Lung (tissue), 17 donors: ENCODE measurements at places on chromosomes 11 and 22. TPM values are rescaled to one million over a fixed set of nuclear protein-coding genes. Genes with fewer than 3 reads are reported as not detected.

MS4A6A gene
- polyA plus RNA-seq = 36.2 TPM

SOX6 gene
- 0.98 TPM for polyA plus RNA-seq

RAB39A gene
- 3.0 TPM for polyA plus RNA-seq

ARHGAP8 gene
- 6.8 TPM for polyA plus RNA-seq

LBHD1 gene
- 5.7 TPM for polyA plus RNA-seq

MMP1 gene
- 14.1 TPM for polyA plus RNA-seq

VSIG10L2 gene
- 0.33 TPM for polyA plus RNA-seq

KRTAP5-9 gene
- polyA plus RNA-seq = 0.22 TPM

CAVIN3 gene
- 59.1 TPM for polyA plus RNA-seq

CRYAB gene
- polyA plus RNA-seq = 60.8 TPM

CRYBB3 gene
- polyA plus RNA-seq = 0.53 TPM

DNA sequence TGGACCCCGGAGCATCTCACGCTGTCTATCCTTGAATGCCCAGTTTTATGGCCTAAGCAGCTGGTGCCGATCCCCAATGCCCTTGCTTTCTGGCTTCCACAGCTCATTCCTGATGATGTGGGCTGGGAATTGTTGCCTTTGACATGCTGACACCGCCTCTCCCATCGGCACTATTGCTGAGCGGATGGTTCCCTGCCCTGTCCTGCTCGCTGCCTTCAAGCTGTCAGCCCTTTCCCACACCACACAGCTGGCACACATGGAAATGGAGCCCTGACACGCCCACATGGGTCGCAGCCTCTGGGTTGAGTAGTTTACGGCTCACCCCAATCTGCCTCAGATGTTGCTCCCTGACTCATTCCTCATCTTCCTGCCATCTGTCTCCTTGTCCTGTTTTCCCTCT is 110.2 kb upstream of the SESN3 start:
- no peak overlapping the region for H3K27ac ChIP-seq
- H3K36me3 ChIP-seq = no peaks in the 10 kb centered on the region
- peak; percentile 89 for DNase-seq

DNA sequence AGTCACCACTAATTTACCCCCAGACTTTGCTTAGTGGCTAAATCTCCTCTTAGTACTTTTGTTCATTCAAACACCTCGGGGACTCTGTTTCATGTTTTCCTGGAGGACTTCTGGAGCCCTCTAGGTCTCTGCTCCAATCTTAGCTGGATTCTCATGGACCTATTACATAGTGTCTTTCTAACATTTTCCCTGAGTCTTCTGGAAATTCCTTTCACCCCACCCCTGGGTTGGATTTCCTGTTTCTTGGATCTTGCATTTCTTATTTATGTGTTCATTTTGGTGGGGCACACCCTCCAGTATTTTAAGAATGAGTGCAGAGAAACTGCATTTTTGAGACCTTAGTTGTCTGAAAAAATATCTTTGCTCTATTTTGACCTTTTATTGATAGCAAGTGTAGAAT is 220.1 kb downstream of the BLID start:
- no peaks in the 10 kb centered on the region for H3K36me3 ChIP-seq
- H3K4me1 ChIP-seq = peaks cover 8% of the 10 kb centered on the region
- H3K27me3 ChIP-seq = no peaks in the 10 kb centered on the region
- H3K27ac ChIP-seq = no peak overlapping the region
- no peak for DNase-seq
- no peak overlapping the region for H3K4me3 ChIP-seq

DNA sequence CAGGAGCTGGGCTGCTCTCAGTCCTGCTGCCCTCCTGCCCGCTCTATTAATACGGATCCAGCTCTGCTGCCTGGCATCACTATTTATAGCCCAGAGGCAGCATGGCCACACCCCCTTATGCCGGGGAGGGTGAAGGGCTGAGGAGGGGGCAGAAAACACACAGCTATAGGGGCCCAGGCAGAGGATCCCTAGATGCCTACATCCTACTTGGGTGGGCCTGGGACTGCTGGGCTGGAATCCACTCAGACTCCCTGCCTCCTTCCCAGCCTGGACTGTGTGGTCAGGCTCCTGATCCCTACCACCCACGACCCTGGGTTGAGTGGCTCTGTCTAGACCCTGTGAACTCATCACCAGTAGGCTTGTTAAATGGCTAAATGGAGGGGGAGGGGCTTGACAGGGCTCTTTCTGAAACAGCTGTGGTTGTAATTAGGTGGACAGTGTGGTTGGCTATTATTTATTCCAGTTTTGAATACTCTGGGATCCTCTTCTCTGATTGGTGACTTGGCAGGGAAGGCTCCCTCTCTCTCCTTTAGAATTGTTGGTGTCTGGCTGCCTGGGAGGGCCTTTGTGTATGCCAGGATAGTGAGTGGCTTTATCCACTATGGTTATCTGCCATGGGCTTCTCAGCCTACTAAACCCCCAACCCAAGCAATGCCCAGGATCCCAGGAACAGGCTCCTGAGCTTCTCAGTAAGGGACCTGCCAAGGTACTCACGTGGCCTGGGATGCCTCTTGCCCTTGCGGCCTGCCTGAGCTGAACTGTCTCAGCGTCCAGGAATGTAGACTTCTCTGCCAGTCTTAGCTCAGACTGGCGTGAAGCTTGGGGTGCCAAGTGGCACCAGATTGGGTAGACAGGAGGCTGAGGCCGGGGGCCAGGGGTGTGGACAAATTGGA is 15.2 kb downstream of the PHLDB1 start:
- H3K36me3 ChIP-seq = peaks cover 17% of the 10 kb centered on the region
- DNase-seq = peak; percentile 58
- H3K27ac ChIP-seq = peak overlapping the region; percentile 80
- H3K27me3 ChIP-seq = no peaks in the 10 kb centered on the region

DNA sequence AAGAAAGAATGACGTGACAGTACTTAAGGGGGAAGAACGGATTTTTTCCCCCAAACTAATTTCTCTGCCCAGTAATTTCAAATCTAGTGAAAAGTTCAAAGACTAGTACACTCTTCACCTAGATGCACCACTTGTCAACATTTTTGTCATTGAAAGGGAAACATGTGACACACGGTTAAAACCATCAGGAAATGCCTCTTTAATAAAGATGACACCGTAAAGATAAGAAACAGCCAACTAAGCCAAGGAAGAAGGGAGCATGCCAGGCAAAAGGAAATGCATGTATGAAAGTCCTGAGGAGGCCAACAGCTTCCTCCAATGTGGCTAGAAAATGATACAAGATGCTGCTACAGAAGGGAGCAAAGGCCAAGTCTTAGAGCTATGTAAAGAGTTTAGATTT is 49.4 kb downstream of the RSF1 start:
- no peaks in the 10 kb centered on the region for H3K27me3 ChIP-seq
- no peak overlapping the region for H3K27ac ChIP-seq
- no peaks in the 10 kb centered on the region for H3K4me1 ChIP-seq
- H3K36me3 ChIP-seq = no peaks in the 10 kb centered on the region
- no peak for DNase-seq
- no peak overlapping the region for H3K4me3 ChIP-seq

- H3K27me3 ChIP-seq = no peaks in the 10 kb centered on the region
- no peak overlapping the region for H3K4me3 ChIP-seq
- no peaks in the 10 kb centered on the region for H3K4me1 ChIP-seq
Observed at GRCh38 chr22:28299753-28300152, 379.9 kb downstream of the TTC28 start.

- no peaks in the 10 kb centered on the region for H3K4me1 ChIP-seq
- H3K36me3 ChIP-seq = no peaks in the 10 kb centered on the region
- no peaks in the 10 kb centered on the region for H3K27me3 ChIP-seq
- H3K27ac ChIP-seq = no peak overlapping the region
Observed at GRCh38 chr11:120086651-120087050, 51.3 kb downstream of the TRIM29 start.

DNA sequence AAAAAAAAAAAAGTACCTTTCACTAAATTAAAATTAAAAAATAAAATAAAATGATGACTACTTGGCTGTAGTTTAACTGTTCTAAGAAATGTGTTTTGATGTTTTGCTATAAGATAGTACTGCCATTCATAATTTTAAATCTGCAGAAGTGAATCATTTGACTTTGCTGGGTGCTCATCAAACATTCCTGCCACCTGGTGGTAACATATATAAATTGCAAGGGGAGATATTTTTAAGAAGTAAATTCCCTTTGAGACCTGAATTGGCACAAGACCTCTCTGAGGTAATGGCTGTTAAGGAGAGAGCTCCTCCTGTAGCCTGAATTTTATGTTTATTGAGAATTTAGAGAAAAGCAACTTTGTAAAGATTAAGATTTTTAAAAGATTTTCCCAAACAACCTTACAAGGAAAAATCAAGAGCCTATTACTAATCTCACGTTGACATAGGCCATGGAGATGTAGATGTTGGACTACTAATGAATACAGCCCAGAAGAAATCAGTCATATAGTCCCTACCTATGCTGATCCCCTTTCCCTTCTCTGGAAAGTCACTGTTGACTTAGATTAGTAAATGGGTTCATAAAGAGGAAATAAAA is 11.9 kb upstream of the NARS2 start:
- no peaks in the 10 kb centered on the region for H3K36me3 ChIP-seq
- DNase-seq = no peak
- no peaks in the 10 kb centered on the region for H3K4me1 ChIP-seq

- no peaks in the 10 kb centered on the region for H3K4me1 ChIP-seq
- H3K27me3 ChIP-seq = peaks cover 8% of the 10 kb centered on the region
- no peak overlapping the region for H3K27ac ChIP-seq
- H3K4me3 ChIP-seq = no peak overlapping the region
- H3K36me3 ChIP-seq = no peaks in the 10 kb centered on the region
Observed at GRCh38 chr11:72598906-72599305, 75.3 kb downstream of the PDE2A start.

- peaks cover 18% of the 10 kb centered on the region for H3K4me1 ChIP-seq
- H3K27ac ChIP-seq = peak overlapping the region; percentile 76
- no peaks in the 10 kb centered on the region for H3K36me3 ChIP-seq
- peak overlapping the region; percentile 47 for H3K4me3 ChIP-seq
- DNase-seq = peak; percentile 83
- peaks cover 4% of the 10 kb centered on the region for H3K27me3 ChIP-seq
Observed at GRCh38 chr11:134037046-134037908, 31.6 kb upstream of the JAM3 start.

DNA sequence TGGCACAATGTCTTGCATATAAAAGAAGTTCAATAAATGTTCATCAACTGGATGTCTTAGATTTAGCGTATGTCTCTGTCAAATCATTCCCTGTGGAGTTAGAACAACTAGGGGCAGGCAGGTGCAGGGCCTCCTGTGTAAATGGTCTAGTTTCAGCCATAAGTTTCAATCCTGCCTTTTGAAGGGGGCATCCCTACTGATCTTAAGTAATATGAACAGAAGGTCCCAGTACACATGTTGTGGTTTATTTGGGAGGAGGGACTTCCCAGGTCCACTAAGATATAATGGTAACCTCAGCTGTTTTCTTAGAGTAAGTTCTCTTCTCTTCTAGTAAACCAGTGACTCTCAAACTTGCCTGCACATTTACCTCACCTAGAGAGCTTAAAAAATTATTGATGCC is 19.8 kb downstream of the TTC12 start:
- H3K4me3 ChIP-seq = no peak overlapping the region
- no peaks in the 10 kb centered on the region for H3K27me3 ChIP-seq
- no peaks in the 10 kb centered on the region for H3K4me1 ChIP-seq
- DNase-seq = no peak
- no peak overlapping the region for H3K27ac ChIP-seq

DNA sequence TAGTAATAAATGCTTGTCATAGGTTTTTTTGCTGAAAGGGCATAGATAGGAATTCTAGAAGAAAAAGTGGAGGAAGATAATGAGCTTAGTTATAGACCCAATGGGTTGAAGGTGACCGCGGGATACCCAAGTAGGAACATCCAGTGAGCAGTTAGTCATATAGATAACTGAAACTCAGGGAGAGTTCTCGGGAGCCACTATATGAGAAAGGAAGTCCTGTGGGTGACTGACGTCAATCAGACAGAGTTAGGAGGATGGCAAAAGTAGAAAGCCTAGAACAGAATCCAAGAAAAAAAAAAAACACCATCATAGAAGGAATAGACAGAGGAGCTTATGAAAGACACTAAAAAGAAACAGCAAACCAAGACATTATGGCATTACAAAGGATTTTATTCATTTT is 1.6 kb upstream of the CNGA4 start:
- no peak for DNase-seq
- H3K4me3 ChIP-seq = no peak overlapping the region
- peaks cover 10% of the 10 kb centered on the region for H3K4me1 ChIP-seq
- H3K27ac ChIP-seq = no peak overlapping the region

GRCh38 chr22:43535336-43535735 is 123.5 kb downstream of the MPPED1 start:
- no peaks in the 10 kb centered on the region for H3K36me3 ChIP-seq
- H3K27me3 ChIP-seq = no peaks in the 10 kb centered on the region
- DNase-seq = no peak
- no peaks in the 10 kb centered on the region for H3K4me1 ChIP-seq
- no peak overlapping the region for H3K4me3 ChIP-seq

DNA sequence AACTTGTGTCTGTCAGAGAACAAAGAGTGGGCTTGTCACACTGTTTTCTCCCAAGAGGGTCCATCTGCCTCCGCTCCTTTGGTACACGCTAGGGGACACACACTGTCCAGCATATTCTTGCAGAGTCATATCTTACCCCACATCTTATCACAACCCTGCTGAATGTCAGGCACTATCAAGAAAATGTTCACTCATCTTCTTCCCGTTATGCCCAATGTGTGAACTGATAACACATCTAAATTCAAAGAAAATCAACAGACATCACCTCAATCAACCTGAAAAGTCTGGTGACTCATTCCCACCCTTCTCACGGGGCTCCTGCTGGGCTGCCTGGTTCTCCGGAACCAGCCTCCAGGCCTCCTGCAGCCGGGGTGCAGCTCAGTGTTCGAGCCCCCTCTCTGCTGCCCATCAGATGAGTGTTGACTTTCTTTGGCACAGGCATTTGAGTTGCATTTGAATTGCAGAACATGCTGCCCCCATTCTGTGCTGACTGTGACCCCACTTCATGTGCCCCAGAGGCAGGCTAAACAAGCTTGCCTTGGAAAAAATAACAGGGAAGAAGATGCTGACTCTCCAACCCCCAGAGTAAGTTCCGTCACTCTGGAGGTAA is 19.4 kb downstream of the GRAP2 start:
- peaks cover 2% of the 10 kb centered on the region for H3K4me1 ChIP-seq
- H3K4me3 ChIP-seq = no peak overlapping the region
- DNase-seq = no peak
- no peaks in the 10 kb centered on the region for H3K27me3 ChIP-seq

- no peaks in the 10 kb centered on the region for H3K36me3 ChIP-seq
- no peak for DNase-seq
- no peaks in the 10 kb centered on the region for H3K27me3 ChIP-seq
- no peaks in the 10 kb centered on the region for H3K4me1 ChIP-seq
- no peak overlapping the region for H3K4me3 ChIP-seq
- H3K27ac ChIP-seq = no peak overlapping the region
Observed at GRCh38 chr11:100068116-100068515, 619.0 kb upstream of the ARHGAP42 start.

- no peak for DNase-seq
- no peaks in the 10 kb centered on the region for H3K4me1 ChIP-seq
- H3K4me3 ChIP-seq = no peak overlapping the region
Observed at GRCh38 chr22:48687606-48688005, 1140.1 kb downstream of the BRD1 start.

GRCh38 chr11:2678396-2678795 is 21.4 kb downstream of the KCNQ1OT1 start:
- DNase-seq = no peak
- H3K27ac ChIP-seq = no peak overlapping the region

GRCh38 chr22:32335471-32335870 is 22.2 kb upstream of the RFPL3 start:
- H3K4me1 ChIP-seq = peaks cover 4% of the 10 kb centered on the region
- no peak for DNase-seq
- H3K27ac ChIP-seq = no peak overlapping the region
- H3K27me3 ChIP-seq = no peaks in the 10 kb centered on the region
- H3K4me3 ChIP-seq = no peak overlapping the region

- H3K27ac ChIP-seq = no peak overlapping the region
- DNase-seq = no peak
- H3K36me3 ChIP-seq = no peaks in the 10 kb centered on the region
Observed at GRCh38 chr22:48044487-48045060, 1282.1 kb downstream of the TBC1D22A start.
